Stimulated activated CD4-positive, alpha-beta T cell treated with anti-CD3 and anti-CD28 coated beads, Interleukin-1b, Interleukin-23, amount 100 ng/mL, for 4 hours (primary cell): ENCODE measurements at places on chromosomes 16 and 17.
A peak's percentile ranks its signal among the peaks of the same experiment; 100 is the strongest.

DNA sequence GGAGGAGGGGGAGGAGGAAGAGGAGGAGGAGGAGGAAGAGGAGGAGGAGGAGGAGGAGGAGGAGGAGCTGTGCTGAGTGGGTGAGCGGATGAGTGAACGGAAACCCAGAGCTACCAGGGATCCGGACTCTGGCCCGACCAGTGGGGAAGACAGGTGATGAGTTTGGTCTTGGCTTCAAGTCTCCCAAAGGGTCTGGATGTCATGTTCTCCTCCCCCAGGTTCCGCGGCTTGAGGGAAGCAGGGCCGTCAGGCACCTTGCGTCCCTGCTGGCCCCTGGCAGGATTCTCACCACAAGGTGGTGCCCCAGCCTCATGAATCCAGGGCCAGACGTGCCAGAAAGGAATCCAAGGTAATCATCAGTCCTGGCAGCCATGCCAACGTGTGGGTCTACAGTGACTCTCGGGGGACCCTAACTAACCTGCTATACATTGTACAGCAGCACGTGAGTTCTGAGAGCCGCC is 13.5 kb upstream of the ABAT start:
- DNase-seq, result peak; percentile 39

DNA sequence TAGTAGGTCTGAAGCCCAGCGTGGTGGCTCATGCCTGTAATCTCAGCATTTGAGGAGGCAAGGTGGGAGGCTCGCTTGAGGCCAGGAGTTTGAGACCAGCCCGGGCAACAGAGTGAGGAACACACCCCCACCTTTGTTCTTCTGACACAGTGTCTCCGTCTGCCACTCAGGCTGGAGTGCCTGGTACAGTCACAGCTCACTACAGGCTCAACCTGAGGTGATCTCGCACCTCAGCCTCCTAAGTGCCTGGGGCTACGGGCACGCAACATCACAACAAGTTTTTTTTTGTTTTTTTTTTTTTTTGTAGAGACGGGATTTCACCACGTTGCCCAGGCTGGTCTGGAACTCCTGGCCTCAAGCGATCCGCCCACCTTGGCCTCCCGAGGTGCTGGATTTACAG is 6.7 kb upstream of the TLCD3A start:
- no peak for DNase-seq

GRCh38 chr16:13983625-13984024 is 63.7 kb downstream of the ERCC4 start:
- DNase-seq, result no peak

DNA sequence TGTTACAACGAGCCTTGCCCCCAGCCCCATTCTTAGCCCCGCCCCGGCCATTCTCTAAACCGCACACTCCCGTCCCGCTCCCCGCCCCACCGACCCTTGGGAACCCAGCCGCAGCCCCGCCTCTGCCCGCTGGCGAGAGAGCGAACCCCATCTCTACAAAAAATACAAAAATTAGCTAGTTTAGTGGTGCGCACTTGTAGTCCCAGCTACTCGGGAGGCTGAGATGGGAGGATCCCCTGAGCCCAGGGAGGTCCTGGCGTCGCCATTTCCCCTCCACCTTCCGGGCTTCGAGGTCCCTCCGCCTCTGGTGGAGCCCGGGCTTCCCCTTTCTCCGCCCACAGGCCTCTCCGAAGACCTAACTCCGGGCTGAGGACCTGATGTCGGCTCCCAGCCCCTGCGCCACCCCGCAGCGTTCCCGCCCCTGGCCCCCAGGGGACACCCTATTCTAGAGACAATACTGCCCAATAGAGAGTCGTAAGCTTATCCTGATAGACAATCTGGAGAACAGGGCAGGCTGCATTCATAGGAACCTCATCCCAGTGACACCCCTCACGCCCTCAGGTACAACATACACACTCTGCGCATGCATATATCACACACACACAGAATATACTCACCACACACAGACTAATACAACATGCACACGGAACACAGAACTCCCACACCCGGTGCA is 480 bp upstream of the PROCA1 start:
- peak; percentile 35 for DNase-seq

GRCh38 chr17:78107457-78107856 is 21.1 kb downstream of the TMC6 start:
- DNase-seq, result no peak

DNA sequence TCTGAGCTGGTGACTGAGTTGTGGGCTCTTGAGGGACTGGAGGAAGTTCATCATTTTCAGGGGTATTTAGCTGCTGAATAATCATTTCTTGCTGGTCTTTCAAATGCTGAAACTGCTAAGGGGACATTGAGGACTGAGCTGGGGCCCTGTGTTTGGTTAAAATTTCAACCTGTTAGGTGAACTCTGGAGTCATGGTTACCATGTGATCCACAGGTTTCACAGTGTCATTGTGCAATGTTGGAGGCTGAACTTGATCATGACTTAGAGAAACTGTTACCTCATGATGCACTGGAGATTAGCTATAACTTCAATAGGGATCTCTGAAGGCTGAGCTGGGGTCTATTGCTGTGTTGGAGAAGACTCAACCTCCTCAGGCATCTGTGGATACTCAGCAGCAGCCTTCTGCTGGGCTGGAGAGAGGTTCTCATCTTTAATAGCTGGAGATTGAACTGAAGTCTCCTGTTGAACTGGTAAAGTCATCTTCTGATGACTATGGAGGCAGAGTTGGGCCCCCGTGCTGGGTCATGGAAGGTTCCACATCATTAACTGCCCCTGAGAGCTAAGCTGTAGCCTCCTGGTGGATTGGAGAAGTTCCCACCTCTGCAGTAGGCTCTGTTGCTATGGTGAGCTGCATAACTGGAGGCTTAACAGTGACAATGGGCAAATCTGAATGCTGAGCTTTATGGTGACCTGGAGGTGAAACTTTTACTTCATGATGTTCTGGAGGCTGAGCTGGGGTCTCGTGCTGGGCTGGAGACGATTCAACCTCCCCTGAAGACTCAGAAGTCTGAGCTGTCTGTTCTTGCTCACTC is 15.2 kb downstream of the RDM1 start:
- DNase-seq, result no peak
